GF-D8 (cell line): ENCODE measurements at places on chromosomes 11 and 22.

GRCh38 chr11:73625696-73626318 lies 20.6 kb upstream of the PLEKHB1 start:
- DNase-seq, result no peak

GRCh38 chr22:19786264-19786585 lies 25.6 kb downstream of the TBX1 start:
- DNase-seq, result no peak

- no peak for DNase-seq
Measured at GRCh38 chr11:132620423-132620822, 911.9 kb downstream of the OPCML start.

- no peak for DNase-seq
Measured at GRCh38 chr11:47863189-47863897, 15.2 kb upstream of the NUP160 start.
